ENCODE measurements at places on chromosomes 2 and 18.

DNA sequence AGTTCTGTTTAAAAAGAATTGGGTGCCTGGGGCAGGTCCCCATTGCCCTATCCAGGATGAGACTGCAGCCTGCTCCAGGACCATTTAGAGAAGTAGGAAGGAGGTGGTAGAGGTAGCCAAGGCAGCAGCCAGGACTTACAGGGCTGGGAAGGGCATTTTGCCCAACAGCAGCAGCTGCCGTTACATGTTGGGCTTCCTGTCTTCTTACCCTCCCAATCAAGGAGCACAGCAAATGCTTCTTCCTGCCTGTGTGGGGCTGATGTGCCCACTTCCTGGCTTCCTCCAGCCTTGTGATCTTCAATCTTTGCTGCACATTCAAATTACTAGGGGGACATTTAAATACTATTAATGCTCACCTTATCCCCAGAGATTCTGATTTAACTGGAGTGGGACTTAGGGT, 112.0 kb downstream of the QPCT start:
- DNase-seq: no peak

- no peak for DNase-seq
Measured at GRCh38 chr2:40123326-40123725, 328.6 kb downstream of the SLC8A1 start.

GRCh38 chr2:207625014-207625907, at the start of gene METTL21A:
TSS of gene METTL21A (minus strand) at chr2:207625394. CDS start at chr2:207624375, 1,019 bp downstream.
- peak; percentile 93 for DNase-seq

- DNase-seq: no peak
Measured at GRCh38 chr2:33077311-33077710, 130.6 kb downstream of the LTBP1 start.

DNA sequence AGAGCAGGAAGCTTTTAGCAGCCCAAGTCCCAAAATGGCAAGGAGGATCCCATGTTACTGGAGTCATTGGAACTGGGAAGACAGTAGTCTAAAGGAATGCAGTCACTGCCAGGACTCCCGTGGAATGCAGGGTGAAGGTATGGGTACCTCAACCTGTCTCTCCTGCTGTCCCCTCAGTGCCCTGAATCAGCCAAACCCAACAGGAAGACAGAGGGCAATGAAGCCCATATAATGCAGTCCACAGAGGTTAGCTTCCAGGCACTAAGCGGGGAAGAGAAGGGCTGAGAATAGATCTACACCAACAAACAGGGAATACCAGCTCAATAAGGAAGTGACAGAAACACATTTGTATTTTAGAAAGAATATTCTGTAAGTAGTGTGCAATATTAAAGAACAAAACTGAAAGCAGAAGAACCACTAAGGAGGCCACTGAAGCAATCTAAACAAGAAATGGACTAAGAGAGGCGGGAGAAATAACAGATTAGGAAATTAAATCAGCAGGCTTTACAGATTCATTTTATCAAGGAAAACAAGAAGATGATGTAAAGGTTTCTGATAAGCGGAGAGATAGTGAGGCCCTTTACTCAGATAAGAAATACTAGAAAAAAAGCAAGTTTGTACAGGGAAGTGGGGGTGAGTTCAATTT, 8.3 kb downstream of the NEMP2 start:
- no peak for DNase-seq

DNA sequence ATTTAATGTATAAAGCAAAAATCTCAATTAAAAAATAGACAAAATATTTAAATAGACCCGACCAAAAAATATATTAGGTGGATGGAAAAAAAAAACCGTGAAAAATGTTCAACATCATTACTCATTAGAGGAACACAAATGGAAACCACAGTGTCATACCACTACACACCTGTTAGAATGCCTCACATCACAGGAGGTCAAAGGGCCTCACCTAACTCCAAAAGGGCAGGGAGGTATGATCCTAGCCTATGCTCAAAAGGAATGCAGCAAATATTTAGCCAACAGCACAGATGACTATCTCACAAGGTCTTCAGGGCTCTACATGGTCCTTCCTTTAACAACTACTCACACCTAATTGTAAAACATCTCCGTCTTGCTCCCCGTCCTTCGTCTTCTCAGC, 185.5 kb upstream of the SETBP1 start:
- no peak for DNase-seq

DNA sequence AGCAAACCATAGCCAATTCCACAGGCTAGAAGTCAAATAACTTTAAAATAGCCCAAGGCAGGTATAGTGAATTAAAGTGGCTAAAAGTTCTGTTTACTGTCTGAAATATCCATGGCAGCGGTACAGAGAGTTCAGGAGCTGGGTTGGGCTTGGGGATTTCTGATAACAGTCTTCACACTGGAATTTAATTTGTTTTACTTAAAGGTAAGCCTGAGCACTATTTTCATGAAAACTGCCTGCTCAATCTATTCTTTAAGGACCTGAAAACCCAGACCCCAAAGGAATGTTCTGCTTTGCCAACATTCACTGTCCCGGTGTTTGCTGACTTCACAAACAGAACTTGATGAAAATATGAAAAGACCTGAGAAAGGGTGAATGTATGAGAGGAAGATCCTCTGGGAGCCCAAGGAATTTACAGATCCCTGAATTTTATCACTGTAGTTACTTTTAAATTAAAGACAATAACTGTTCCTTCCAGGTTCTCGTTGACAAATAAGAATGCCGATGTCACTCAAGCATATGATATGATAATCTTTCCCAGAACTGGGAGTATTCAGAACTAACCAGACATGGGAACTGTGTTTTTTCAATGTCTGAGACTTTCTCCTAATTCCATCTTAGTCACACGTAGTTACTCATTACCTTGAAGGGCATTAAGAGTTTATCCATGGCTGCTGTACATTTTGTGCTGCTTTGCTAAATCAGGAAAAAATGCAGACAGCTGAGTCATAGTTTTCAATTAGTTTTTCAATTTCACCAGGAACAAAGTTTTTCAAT, 28.3 kb upstream of the ITGB6 start:
- no peak for DNase-seq

GRCh38 chr2:187612857-187613256, 58.6 kb upstream of the TFPI start:
- no peak for DNase-seq
